ENCODE measurements at places on chromosomes 1 and 21. TPM values are rescaled to one million over a fixed set of nuclear protein-coding genes. Genes with fewer than 3 reads are reported as not detected.

GRCh38 chr1:21334214-21335087 lies 44.2 kb upstream of the ECE1 start:
- peak; percentile 90 for DNase-seq

DNA sequence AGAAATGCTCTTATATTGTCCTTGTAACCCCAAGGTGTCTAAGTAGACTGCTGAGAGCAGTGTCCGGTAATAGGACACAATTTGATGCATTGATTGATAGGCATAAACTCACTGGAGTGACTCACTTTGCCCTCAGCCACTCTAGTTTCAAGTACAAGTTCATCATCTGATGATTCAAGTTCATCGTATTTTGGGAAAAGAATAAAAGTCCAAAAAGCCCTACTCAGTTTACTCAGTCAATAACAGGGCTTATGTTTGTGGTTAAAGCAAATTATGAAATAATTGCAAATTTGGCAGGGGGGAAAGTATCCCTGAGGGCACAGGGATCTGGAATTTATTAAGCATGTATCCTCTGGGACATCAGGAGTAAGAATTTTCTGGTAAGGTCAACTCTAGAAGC lies 7.6 kb upstream of the ATF3 start:
- peak; percentile 37 for DNase-seq

DNA sequence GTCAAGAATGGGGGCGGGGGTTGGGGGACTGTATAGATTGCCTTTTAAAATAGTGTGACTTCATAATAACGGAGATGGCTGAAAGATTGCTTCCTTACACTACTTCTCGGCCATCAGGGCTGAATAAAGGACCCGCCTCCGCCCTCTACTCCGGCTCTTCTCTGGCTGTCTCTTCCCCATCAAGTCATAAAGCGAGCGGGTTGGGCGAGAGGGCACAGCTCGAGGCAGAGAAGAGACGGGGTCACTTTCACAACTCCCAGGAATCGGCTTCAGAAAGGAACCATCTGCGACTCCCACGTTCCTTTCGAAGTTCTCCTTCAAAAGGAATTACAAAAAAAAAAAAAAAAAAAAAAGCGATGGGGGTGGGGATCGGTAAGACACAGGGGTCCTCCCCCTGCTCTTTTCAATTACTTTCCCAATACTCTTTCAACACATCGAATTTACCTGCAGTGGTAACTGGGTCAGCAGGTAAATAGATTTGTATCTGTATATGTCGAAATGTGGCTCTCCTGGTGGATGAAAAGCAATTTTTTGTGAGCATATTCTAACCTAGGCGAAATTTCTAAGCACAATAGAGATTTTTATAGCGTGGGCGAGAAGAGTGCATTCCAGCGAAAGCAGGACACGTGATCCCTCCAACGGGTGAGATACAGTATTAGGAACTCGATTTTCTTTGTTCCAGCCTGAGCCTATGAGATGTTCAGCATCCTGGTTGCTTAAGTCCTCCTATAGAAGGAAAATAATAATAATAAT lies 2.0 kb downstream of the LRRC7 start:
- DNase-seq: no peak

- no peak for DNase-seq
Observed at GRCh38 chr1:70090875-70091274, 114.5 kb downstream of the LRRC40 start.

DNA sequence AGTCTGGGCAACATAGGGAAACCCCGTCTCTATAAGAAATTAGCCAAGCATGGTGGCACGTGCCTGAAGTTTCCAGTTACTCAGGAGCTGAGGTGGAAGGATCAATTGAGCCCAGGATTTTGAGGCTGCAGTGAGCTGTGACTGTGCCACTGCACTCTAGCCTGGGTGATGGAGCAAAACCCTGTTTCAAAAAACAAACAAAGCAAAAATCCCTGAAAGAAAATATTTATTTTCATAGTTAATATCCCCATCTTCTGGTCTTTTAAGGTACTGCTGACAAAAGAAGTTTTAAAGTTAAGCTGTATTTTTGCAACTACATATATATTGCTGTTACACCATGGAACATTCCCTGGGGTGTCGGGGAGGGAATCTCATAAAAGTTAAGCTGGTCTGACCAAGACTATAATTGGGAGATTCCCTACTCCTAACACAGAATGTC lies 26.0 kb downstream of the VAMP4 start:
- no peak for DNase-seq

- no peak for DNase-seq
Observed at GRCh38 chr1:33275706-33276572, 19.6 kb downstream of the ZNF362 start.

- peak; percentile 42 for DNase-seq
Observed at GRCh38 chr21:26070822-26071425, 99.6 kb downstream of the APP start.

The GCSAML gene
- total RNA-seq: 0.16 TPM

The VPS72 gene
- total RNA-seq: 47.4 TPM

The FAM110D gene
- not detected for total RNA-seq

The ADORA3 gene
- total RNA-seq: not detected

The HES5 gene
- not detected for total RNA-seq

The OR2T11 gene
- total RNA-seq: not detected

All from activated CD8-positive, alpha-beta T cell treated with anti-CD3 and anti-CD28 coated beads for 36 hours (primary cell).